ENCODE measurements at places on chromosomes 5 and 9.

DNA sequence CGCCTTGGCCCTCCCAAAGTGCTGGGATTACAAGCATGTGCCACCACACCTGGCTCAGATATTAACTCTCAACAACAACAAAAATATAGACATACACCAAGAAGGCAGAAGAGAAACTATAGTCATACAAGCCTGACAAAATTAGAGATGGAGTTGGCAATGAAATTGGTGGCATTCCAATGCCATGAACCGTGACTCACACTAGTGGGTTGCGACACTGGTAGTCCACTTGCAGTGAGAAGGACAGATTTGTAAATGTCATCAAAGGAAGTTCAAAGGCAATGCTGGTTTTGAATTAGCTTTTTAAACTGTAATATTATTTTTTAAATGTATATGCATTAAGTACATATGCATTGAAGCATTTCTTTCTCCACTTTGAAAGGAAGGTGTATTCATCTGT, 8.5 kb upstream of the DNAJC25 start:
- no peak for DNase-seq

DNA sequence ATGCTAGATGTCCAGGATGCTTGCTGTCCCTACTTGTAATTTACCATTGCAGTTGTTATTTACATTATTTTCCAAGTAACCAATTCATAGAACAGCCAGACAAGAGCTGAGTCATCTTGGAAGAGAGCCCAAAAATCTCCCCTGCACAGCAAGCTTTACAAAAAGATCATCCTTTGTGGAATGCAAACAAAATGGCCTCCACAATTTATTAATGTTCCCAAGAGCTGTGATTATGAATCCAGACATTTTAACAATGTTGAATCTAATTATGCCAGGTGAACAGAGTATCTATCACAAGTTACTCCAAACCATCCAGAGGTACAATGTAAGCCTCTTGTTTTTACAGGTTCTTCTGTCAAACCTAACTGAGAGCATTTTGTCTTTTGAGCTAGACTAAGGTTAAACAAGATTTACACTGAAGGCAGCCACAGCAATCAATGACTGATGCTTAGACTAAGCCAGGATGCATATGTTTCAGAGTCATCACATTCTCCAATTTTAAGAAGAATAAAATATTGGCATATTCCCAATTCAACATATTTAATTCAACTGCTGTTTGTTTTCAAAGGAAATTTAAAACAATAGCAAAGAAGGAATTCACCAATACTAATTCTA, 95.3 kb upstream of the SLC12A2 start:
- no peak for DNase-seq

DNA sequence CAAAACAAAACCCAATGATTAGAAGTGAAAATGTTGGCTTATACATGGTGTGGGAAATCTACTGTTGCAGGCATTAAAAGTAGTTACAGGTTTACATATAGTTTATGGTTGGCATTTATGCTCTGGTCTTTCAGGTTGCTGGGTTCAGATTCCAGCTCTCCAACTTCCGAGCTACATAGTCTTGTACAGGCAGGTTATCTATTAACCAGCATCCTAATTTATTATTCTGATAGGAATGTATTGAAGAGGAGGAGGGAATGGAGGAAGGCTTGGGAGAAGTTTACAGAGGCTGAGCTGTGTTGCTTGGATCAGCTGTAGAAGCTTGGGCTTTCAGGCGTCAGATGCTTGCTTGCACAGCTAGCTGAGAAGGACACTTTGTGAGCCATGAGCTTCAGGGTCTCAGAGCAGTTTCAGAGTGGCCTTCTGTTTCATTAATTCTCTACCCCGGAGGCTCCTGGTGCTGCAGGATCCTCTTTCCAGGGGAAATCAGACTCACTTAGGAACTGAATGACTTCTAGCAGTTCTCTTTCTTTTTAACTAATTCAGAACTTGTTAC, 11.7 kb upstream of the ERBIN start:
- DNase-seq = no peak

DNA sequence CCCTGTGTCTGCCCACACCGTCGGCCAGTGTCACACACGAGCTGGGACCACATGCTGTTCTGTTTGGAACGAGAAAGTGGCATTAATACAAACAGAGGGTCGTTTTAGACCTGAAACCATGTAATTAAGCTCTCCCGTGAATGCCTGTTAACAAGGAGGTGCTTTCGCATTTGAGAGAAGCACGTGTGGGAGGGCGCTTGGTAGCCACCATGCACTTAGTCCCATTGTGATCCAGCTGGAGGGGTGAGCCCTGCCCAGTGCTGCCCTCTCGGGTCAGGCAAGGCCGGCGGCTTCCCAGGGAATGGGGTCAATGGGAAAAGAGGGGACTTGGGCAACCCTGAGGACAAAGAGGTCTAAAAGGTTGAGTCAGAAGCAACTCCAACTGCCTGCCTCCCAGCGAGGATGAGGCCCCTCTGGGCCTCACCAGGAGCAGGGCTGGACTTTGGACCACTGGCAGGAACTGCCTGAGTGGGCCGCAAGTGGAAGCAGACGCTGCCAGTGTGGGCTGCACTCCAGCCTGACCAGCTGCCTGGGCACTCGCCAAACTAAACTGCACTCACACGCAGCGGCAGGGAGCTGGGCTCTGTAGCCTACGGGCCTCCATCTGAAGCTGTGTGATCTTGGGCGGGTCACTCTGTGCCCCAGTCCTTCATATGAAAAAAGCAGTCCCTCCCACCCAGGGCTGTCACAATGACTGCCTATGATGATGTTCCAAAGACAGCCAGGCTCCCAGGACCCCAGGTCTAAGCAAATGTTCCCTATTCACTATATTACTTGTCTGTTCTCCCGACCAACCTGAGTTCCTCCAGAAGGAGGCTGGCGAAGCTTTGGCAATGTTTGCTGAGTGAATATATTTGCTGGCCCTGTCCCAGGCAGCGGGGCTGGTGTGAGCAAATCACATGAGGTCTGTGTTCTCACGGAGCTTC, 195.7 kb downstream of the CDK5RAP2 start:
- no peak for DNase-seq

GRCh38 chr5:57937025-57937424, 454.4 kb upstream of the ACTBL2 start:
- DNase-seq = no peak

GRCh38 chr5:10323588-10324488, 16.1 kb upstream of the CMBL start:
- DNase-seq = no peak

DNA sequence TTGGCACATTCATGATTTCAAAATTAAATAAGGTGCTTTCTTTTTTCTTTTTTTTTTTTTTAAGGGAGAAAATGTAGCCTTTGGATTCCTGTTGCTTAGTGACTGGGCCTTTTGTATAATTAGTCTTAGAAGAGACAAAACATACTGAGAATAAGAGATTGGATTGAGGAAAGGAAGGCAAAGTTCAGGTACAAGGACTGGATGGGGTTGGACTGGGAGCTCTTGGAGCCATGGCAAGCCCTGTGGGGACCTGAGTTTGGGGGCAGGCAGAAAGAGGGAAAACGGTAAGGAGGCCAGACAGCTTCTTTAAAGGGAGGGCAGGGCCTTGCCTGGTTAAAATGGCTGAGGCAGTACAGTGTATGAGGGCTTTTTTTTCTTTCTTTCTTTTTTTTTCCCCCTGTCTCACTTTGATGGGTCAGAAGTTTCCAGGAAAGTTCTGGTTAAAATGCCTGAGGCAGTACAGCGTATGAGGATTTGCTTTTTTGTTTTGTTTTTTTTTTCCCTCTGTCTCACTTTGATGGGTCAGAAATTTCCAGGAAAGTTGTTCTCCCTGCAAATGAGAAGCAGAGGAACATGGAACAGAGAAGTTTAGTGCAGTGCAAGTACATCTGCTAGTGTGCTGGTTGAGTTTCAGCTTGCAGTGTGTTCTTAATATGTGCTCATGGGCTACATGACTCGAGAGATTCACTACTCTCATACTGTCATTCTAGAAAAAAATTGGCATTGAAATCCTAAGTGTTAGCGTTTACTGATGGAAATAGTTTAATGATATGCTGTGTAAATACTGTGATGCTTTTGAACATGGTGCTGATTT, 16.8 kb downstream of the SNX18 start:
- no peak for DNase-seq

GRCh38 chr5:82147860-82148573, 130.1 kb downstream of the RPS23 start:
- DNase-seq = no peak

- no peak for DNase-seq
These were observed 84.5 kb downstream of the GNAQ start for GRCh38 chr9:77946969-77947620.

GRCh38 chr9:108703429-108703828, 152.4 kb downstream of the ACTL7B start:
- DNase-seq = no peak

GRCh38 chr9:7241694-7242093, 483.9 kb downstream of the KDM4C start:
- no peak for DNase-seq

DNA sequence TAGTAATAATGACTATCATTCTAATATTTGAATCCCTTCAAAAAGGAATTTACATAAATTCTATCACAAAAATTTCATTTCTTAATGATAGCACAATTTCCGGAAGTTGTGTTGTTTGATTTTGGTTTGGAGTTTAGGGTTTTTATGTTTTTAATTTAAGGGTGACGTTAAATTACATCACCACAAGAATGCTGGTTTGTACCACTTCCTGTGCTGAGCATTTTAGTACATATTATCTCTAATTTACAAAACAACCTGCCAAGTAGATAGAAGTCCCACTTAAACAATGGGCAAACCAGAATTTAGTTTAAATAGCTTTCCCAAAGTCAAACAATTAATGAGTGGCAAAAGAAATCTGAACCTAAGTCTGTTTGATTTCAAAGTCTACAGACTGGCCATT, 63.4 kb downstream of the DENND1A start:
- DNase-seq = no peak

GRCh38 chr9:82106536-82106935, 118.0 kb downstream of the SPATA31D1 start:
- no peak for DNase-seq

DNA sequence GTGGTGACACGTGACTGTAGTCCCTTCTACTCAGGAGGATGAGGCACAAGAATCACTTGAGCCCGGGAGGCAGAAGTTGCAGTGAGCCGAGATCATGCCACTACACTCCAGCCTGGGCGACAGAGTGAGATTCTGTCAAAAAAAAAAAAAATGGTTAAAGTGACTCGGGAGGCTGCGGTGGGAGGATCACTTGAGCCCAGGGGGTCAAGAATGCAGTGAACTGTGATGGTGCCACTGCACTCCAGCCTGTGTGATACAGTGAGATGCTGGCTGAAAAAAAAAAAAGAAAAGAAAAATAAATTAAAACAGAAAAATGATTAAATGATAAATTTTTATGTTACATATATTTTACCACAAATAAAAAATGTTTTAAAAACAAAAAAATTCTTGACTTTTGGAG, 51.9 kb downstream of the KLF4 start:
- DNase-seq = no peak

DNA sequence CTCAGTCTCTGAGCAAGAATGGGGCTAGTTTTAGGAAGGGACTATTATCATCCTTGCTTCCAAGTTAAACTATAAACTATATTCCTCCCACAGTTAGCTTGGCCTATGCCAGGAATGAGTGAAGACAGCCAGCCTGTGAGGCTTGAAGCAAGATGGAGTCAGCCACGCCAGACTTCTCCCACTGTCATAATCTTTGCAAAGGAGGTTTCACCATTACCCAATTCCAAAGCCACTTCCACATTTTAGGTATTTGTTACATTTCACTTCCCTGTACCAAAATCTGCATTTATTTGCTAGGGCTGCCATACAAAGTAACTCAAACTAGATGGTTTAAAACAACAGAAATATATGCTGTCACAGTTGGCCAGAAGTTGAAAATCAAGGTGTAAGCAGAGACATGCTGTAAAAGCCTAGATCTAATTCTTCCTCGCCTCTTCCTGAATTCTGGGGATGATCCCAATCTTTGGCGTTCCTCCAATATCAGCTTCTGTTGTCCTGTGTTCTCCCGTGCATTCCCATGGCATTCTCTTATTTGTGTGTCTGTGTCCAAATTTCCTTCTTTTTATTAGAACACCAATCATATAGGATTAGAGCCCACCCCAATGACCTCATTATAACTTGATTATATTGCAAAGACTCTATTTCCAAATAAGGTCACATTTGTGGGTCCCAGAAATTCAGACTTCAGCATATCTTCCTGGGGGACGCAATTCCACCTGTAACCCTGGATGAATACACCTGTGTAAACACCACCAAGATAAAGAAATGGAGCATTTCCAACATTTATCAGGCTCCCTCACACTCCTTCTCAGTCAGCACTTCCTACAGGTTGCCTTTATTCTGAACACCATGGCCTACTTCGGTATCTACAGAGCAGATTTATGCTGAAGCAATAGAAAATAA, 126.8 kb downstream of the GCNT1 start:
- DNase-seq = no peak

- DNase-seq = no peak
These were observed 761.2 kb downstream of the MAT2B start for GRCh38 chr5:164266571-164266970.

DNA sequence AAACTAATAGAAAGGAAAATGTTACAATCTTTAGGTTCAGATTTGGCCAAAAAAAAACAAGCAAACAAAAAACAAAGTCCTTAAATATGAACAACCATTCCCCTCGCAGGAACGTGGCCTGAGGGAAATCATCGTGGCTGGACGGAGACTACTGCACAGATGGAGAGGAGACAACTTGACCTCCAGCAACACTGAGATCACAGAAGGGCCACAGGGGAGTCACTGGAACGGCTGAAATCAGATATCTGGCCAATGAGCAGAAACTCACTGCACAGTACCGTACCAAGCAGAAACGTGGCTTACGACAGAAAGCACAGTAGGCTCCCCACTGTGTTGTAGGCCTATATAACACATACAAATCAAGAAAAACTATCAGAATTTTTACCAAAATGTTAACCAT, 27.7 kb downstream of the CAMSAP1 start:
- DNase-seq = no peak

DNA sequence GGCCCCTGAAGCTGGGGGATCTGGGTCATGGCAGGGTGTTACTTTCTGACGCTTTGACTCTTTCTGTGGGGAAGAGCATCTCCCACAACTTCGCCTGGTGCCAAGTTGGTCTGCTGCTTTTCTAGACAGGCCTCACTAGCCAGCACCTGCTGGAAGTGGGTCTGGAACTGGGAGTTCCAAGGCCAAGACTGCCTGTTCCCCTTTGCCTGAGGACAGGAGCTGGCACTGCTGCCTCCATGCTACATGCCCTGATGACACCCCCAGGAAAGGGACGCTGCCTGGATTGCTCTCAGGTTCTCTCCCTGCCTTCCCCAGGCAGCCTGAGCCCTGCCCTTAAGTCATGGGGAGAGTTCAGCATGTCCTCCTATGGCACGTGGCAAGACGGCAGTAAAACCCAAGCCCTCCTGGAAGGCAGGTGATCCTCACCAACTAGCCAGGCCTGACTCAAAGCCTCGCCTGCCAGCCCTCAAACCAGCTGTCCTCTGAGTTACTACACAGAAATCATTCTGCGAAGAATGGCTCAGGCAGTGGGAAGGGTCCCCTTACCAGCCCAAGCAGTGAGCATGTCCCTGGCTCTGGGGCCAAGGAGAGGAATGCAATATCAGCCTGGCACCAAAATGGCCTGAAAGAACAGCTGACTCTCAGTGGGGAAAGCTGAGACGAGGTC, 35.8 kb downstream of the SEC61B start:
- no peak for DNase-seq

Measured in iPS DF 6.9 (cell line).